ENCODE measurements at places on chromosomes 1 and 21.
A peak's percentile ranks its signal among the peaks of the same experiment; 100 is the strongest.

DNA sequence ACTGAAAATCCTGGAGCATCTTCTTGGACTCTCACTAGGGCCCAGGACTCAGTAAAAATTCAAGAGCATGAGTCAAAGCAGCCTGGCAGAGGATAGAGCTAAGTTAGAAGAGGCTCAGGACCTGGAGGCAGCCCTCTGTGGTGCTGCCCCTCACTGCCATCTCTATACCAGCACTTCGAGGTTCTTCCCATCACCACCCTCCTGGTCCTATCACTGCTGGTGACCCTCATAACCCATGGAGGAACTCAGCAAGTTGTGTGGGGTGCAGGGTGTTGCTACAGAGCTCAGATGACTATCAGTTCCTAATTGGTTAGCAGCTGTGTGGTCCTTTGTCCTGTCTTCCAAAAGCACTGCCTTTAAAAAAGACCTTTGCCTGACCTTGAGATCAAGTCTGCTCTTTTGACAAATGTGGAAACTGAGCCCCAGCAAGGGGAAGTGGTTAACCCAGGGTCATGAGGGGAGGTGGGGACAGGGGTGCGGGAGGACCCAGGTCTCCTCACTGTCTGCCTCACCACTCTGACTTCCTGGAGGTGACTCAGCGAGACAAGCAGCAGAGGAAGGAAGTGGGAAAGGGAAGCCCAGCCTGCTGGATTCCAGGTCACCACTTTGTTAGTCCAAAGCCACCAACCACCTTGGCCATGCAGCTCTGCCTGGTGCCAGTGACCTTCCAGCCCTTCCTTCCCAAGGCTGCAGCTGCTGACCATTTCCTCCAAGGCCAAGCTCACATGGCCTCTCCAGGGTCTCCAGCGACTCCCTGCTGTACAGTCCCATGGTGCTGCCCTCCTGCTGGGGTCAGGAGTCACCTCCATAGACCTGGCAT lies 199.4 kb upstream of the EDN2 start:
- no peak for DNase-seq

DNA sequence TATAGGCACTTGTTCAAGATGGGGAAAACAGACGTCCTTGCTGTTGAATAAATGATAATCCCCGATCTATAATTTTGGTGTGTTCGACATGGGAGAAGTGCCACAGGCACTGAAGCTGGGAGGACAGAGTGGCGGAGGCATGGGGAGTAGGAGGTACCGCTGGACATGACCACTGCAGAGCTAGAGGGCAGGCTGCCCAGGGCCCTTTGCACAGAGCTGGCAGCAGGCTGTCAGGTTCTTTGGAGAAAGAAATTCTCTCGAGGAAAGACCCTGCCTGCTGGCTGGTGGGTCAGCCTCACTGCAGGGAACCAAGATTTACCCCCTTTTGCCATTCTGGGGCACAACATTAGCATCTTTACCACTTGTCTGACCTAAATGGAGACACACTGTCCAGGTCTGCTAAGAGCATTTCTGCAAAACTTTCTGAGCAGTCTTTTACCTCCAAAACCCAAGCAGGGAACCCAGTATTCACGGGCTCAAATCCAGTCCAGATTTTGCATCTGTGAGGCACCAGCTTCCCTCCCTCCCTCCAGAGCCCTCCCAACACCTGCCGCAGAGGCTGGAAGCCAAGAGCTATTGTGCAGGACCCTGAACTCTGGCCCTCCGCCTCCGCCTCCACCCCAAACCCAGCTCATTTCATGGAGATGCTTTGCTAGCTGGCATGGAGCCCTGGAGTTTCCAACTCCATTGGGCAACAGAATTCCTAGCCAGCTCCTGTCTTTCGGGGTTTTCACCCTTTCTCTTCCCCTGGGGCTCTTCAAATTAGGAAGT lies 142.3 kb downstream of the PLXNA2 start:
- peak; percentile 92 for DNase-seq

- DNase-seq, result no peak
These were observed at the start of gene C1orf216 for GRCh38 chr1:35718492-35719336. TSS of gene C1orf216 (minus strand) at chr1:35718884. CDS start at chr1:35716321, 2,563 bp downstream.

GRCh38 chr1:162283657-162284056 lies 93.0 kb downstream of the SPATA46 start:
- no peak for DNase-seq

DNA sequence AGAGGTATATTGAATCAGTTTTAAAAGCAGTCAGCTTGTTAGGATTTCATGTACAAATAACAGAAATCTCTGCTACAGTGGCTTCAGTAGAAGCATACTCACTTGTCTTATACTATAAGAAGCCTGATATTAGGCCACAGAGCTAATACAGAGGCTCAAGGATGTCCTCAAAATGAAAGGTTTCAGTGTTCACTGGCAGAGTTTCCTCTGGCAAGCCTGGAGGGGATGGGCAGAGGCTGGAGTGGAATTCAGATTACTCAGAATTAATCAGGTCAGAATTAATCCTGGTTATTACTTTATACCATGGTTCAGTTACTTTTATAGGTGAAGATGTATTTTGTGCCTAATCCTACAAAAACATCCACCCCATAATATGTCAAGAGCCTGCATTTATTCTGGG lies 520.5 kb downstream of the USP25 start:
- DNase-seq, result no peak

- DNase-seq, result no peak
These were observed 66.3 kb upstream of the PPP2R5A start for GRCh38 chr1:212218911-212219310.

GRCh38 chr1:199929556-199929955 lies 98.0 kb upstream of the NR5A2 start:
- DNase-seq, result no peak

- DNase-seq, result no peak
These were observed 12.7 kb upstream of the TSNAX start for GRCh38 chr1:231515748-231516147.

GRCh38 chr1:15352128-15352957 lies 57.3 kb upstream of the EFHD2 start:
- DNase-seq, result peak; percentile 79
